Naive thymus-derived CD8-positive, alpha-beta T cell (primary cell): ENCODE measurements at places on chromosomes 2 and 18. TPM values are rescaled to one million over a fixed set of nuclear protein-coding genes. Genes with fewer than 3 reads are reported as not detected.

GPR45 gene
- total RNA-seq, result not detected

NMS gene
- not detected for total RNA-seq

SOX11 gene
- total RNA-seq, result not detected

THSD7B gene
- total RNA-seq, result not detected

MOGAT1 gene
- not detected for total RNA-seq

HOXD10 gene
- not detected for total RNA-seq

POTEI gene
- total RNA-seq, result not detected

CLEC4F gene
- total RNA-seq, result not detected

MOCOS gene
- total RNA-seq, result 0.08 TPM

AFF3 gene
- total RNA-seq, result 11.9 TPM

PLEK gene
- 3.9 TPM for total RNA-seq

ALKAL2 gene
- not detected for total RNA-seq

CXCR1 gene
- total RNA-seq, result not detected

CFC1 gene
- not detected for total RNA-seq

IAH1 gene
- total RNA-seq, result 47.0 TPM

CTAGE1 gene
- not detected for total RNA-seq

MATN3 gene
- not detected for total RNA-seq

RAB12 gene
- 23.7 TPM for total RNA-seq

OLA1 gene
- total RNA-seq, result 42.1 TPM

LRATD1 gene
- not detected for total RNA-seq

PROM2 gene
- 0.91 TPM for total RNA-seq

GYPC gene
- 152 TPM for total RNA-seq

SCYGR2 gene
- not detected for total RNA-seq

TTR gene
- total RNA-seq, result not detected

TGFA gene
- 1.5 TPM for total RNA-seq

CNRIP1 gene
- total RNA-seq, result not detected

KIF3C gene
- 4.9 TPM for total RNA-seq

ASB18 gene
- total RNA-seq, result not detected

UGT1A5 gene
- total RNA-seq, result not detected

NTSR2 gene
- not detected for total RNA-seq

TNFAIP6 gene
- not detected for total RNA-seq

TCF23 gene
- total RNA-seq, result not detected

INO80C gene
- total RNA-seq, result 29.4 TPM

GATA6 gene
- not detected for total RNA-seq

PCARE gene
- not detected for total RNA-seq

LYPD1 gene
- total RNA-seq, result not detected

MROH2A gene
- total RNA-seq, result not detected

ASPRV1 gene
- total RNA-seq, result 2.3 TPM

FOXI3 gene
- not detected for total RNA-seq
